ENCODE measurements at places on chromosomes 12 and 14.
A peak's percentile ranks its signal among the peaks of the same experiment; 100 is the strongest.

DNA sequence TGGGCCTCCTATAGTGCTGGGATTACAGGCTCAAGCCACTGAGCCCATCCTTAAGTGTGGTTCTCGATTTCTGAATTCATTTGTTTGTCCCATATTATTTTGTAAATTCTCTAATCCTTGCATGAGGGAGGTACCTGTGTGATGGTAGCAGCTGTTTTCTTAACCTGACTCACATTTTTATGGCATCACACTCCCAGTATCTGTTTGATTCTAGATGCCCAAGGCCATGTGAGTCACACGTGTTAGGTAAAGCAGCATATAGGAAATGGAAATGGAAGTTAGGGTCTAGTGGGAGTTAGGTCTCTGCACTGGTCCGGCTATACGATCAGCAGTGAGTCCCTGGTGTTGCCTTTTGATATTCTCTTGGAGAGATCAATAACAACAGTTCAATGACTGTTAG is 198.1 kb downstream of the ERC1 start:
- DNase-seq, result no peak

DNA sequence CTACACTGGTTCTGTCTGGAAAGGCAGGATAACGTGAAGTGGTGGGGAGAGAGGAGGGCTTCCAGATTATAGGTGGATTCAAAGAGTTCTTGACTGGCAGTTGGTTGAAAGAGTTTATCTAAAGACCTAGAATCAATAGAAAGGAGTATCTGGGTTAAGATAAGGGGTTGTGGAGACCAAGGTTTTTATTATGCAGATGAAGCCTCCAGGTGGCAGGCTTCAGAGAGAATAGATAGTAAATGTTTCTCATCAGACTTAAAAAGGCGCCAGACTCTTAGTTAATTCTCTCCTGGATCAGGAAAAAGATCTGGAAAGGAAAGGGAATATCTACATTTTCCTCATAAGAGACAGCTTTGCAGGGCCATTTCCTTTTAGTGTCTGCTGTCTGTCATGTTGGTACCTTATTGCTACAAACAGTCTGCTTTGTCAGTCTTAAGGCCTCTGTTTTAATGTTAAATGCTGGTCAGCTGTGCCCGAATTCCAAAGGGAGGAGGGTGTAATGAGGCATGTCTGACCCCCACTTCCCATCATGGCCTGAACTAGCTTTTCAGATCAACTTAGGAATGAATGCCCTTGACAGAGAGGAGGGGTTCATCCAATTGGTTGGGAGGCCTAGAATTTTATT is 401.3 kb downstream of the FUT8 start:
- no peak for DNase-seq

- no peak for DNase-seq
These were observed at the start of gene ZDHHC22 for GRCh38 chr14:77141214-77142004. Gene ZDHHC22, minus strand, starts transcription at chr14:77141791. Its CDS starts 2,053 bp downstream, at chr14:77139738.

DNA sequence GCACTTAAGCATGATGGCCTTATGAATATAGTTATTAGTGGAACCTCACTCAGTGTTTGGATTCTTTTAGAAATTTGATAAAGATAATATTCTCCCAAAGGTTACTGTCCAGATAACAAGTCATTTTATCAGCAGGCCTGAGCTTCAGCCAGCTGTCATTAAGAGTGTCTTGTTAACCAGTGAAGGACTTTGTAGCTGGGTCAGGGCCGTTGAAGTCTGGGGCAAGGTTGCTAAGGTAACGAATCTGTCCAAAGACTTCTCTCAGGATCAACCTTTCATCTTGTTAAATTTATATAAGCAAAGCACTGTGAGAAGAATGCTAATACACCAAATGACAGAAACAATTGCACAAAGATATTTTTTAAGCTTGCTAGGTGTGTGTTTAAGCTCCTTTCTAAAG is 271.3 kb upstream of the TMPO start:
- DNase-seq, result no peak

DNA sequence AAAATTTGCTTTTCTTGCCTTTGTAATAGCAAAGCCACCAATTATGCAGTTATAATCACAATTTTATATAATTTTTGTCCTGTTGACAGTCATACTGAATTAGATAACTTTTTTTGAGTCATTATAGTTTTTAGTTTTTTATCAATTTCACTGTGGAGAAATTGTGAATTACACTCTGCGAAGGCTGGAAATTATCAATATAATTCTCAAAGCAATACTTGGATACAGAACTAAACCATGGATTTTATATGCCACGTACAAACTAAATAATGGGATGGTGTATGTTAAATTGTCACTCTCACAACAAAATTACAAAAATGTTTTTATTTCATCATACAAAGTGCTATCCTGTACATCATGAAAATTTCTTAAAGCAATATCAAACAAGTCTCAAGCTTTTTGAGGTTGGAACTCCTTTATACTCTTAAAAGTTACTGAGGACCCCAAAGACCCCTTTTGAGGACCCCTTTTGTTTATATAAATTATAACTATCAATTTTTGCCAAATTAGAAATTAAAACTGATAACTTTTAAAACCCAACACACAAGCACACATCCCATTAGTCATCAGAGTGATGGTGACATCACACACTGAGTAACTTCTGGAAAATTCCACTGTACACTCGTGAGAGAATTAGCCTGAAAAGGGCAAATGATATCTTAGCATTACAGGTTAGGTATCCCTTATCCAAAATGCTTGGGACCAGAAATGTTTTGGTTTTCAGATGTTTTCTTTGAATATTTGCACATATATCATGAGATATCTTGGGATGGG is 19.8 kb upstream of the AQP2 start:
- no peak for DNase-seq

DNA sequence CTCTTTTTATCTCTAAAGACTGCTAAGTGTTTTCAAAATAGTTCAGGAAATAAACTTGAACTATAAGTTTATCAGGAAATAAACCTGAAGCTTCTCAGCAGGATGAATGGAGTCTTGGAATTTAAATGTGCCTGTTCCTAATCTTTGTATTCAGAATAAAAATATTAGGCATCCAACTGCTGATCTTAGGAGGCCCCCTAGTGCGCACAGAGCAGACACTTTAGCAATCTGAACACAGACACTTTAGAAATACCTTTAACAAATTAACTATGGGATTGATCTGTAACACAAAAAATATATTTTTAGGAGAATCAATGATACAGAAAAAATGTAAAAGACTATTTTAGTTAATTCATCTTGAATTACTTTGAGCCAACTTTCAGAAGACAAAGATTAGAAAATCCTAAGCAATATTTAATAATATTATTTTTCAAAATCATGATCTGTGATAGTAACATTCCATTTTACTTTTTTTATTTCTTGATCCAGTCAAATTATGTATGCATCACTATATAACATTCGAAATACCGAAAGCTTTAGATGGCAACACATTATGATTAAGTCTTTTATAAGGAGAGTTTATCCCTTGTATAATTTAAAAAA is 80.9 kb downstream of the SLC41A2 start:
- DNase-seq, result peak; percentile 9

GRCh38 chr12:1234073-1234472 is 243.1 kb downstream of the ERC1 start:
- no peak for DNase-seq

DNA sequence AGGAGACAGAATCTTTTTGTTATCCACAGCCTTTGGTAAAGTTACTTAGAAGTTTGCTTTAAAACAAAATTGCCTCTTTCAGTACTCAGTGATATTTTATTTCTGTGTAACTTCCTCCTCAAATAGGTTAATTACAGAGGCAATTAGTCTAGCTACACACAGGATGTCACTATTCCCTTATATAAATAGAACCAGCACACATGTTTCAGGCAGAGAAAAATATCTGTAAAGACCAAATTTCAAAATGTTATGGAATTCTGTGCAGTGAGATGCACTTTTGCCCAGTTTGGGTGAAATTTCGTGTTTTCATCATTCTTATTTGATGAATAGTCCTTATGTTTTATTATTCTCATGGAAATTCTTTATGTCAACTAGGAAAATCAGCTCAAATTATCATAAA is 410.6 kb upstream of the SOX5 start:
- no peak for DNase-seq

- DNase-seq, result no peak
These were observed 76.2 kb downstream of the BCL11B start for GRCh38 chr14:99195602-99196309.

DNA sequence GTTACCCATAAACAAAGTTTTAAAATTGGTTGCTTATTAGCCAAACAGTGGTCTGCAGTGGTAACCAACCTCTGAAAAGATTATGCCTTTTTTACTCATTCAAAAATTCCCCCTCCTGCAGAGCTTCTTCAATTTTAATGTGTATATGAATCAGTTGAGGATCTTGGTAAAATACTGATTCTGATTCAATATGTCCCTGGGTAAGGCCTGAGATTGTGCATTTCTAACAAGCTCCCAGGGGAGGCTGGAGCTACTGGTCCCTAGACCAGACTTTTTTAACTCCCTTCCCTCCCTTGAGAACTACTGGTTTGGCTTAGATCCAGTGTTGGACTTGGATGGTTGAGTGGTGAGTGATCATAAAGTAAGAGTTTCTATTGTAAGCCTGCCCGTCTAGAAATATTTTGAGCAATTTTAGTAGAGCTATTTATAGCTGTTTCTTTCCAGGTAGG is 90.2 kb downstream of the FUT8 start:
- DNase-seq, result peak; percentile 65

DNA sequence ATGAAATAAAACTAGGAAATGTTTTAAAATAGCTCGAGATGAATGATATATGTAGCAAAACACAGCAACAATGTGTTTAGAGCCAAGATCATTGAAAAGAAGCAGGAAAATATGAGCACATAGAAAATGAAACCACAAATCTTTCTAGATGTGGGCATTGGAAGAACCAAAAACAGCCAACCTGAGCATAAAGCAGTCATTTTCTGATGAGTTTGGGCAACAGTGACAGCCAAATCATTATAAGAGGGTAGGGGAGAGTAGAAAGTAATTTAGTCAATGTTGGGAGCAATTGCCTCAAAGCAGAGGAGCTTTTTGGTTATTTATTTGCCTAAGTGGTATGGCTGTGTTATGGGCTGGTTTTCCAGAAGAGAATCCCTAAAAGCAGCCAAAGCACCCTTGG is 8.8 kb upstream of the BICDL1 start:
- DNase-seq, result no peak

- no peak for DNase-seq
These were observed 105.2 kb downstream of the BBS10 start for GRCh38 chr12:76242813-76243550.

DNA sequence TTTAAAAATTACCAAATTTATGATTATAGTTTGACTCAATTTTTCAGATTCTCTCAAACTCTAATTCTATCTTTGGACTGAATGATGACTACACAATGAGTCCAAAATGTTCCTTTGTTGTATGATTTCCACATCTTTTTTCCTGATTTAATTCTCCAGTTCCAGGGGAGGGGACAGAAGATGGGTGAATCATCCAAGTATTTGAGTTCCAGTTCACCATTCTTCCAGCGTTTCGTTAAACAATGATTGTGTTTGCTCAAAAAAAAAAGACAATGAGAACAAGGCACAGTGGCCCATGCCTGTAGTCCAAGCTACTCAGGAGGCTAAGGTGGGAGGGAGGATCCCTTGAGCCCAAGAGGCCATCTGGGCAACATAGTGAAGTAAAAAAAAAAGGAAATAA is 23.8 kb downstream of the BAZ1A start:
- DNase-seq, result no peak

GRCh38 chr12:108620236-108620879 is 13.3 kb downstream of the SELPLG start:
- DNase-seq, result no peak

GRCh38 chr12:58923781-58924180 is 3.5 kb upstream of the LRIG3 start:
- no peak for DNase-seq

- DNase-seq, result no peak
These were observed 12.3 kb downstream of the NUDT4 start for GRCh38 chr12:93390031-93390430.

DNA sequence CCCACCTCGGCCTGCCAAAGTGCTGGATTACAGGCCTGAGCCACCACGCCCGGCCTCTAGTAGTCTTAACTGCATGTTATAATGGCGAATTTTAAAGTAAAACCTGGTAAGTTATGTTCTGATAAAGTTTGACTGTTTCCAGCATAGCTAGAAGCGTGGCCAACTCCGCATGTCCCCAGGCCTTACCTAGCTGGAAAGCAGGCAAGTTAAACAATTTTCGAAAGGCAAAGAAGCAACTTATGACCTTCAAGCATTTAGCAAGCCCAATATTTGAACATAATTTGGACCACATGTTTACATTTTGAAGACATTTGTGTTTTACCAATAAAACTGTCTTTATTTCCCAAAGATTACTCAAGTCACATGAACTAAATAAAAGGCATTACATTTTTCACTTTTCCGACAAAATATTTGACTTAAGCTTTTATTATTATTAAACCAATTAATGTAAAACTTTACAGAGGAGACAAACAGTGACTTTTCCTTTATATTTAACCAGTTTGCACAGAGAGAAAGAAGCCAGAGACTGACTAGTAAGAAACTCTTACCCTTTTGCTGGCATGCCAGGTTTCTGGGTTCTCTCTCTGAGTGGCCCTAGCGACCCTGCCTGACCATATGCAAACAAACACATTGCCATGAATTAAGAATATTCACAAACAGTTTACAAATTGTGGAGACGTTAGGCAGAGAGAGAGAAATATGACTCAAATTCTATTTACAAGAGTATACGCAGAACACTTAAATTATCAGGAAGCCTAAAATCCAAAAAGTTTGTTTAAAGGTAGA is 106.3 kb downstream of the RIN3 start:
- DNase-seq, result no peak

GRCh38 chr12:20629414-20630156 is 65.5 kb upstream of the SLCO1C1 start:
- DNase-seq, result no peak

DNA sequence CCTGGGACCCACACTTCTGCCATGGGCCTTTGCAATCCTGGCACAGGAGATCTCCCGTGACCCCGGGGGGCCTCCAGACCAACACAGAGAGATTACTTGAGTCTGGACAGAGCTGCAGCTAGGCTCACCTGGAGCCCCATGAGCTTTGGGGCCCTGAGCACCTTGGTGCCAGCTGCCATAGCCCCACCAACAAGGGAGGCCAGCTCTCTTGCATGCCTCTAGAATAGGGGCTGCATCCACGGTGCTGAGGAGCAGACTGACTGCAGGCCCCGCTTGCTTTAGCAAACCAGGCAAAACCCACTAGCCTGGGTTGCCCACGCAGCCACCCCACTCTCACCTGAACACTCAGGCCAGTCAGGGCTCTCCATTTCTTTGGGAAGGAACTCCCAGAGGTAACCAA is 3.7 kb upstream of the OR4N2 start:
- no peak for DNase-seq

- DNase-seq, result no peak
These were observed 257.5 kb downstream of the MSRB3 start for GRCh38 chr12:65535946-65536345.

DNA sequence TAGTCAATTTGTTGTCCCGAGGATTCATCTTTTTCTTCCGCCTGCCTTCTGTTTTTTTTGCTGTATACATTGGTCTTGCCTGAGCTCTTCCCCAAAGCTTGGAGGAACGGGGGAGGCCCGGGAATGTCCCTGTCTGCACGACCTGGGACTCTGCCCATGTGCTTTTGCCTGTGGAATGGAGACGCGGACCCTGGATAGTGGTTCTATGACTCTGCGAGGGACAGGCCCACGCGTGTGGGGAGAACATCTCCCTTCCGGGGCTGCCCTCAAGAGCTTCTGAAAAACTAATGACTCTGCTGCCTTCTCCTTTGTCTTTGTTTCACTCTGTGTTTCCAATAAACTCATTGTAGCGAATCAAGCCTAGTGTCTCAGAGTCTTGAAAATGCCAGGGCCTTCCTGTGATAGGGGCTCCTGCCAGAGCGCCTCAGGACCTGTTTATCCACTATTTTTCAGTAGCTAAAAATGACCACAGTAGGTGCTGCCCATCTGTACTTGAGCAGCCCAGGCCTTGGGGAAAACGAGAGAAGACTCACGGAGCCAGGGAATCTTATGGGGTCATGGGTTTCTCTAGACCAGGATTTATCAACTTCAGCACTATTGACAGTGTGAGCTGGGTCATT is 12.3 kb downstream of the KRT83 start:
- no peak for DNase-seq
